ENCODE measurements at places on chromosomes 1 and 21.

GRCh38 chr1:31798433-31799195 lies 17.2 kb downstream of the SPOCD1 start:
- H3K27me3 ChIP-seq: peaks cover 3% of the 10 kb centered on the region
- H3K27ac ChIP-seq: no peak overlapping the region
- H3K36me3 ChIP-seq: no peaks in the 10 kb centered on the region
- H3K4me1 ChIP-seq: peaks cover 13% of the 10 kb centered on the region
- no peak overlapping the region for H3K4me3 ChIP-seq
- DNase-seq: peak; percentile 78

DNA sequence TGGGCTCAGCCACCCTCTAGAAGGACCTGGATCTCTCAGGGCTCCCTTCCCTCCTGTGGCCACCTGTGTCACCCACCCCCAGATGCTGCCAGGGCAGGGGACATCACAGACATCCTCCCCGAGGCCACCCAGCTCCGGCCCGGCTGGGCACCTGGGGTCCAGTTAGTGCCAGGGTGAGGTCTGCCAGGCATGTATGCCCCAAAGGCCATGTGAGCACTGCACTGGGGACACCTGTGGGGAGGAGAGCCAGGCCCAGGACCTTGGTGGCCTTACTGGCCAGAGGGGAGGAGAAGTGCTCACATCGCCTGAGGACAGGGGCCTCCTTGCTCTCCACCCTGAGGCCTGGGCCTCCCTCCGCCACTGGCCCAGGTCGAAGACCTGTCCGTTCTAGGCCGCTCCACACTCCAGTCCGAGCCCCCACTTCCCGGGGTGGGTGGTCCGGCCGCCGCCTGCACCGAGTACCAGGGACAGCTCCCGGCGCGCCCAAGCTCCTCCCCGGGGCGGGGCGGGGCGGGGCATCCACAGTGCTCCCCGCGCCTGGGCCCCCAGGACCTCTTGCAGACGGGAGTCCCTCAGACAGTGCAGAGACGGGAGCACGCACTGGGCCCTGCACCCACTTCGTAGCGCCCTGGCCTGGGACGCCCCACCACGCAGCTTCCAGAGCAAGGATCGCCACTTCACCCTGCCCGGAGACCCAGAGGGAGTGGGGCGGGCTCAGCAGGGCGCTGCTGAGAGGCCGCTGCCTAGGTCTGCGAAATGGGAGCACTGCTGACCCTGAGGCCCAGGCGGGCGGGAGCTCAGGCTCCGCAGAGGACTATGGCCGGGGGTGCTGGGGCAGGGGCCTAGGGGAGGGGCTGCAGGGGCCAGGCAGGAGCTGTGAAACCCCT lies 34.3 kb upstream of the CCDC27 start:
- H3K4me1 ChIP-seq: peaks cover 4% of the 10 kb centered on the region
- H3K27me3 ChIP-seq: no peaks in the 10 kb centered on the region
- no peaks in the 10 kb centered on the region for H3K36me3 ChIP-seq
- peak; percentile 25 for DNase-seq
- H3K4me3 ChIP-seq: no peak overlapping the region

- no peaks in the 10 kb centered on the region for H3K27me3 ChIP-seq
- H3K4me3 ChIP-seq: peak overlapping the region; percentile 56
- peak overlapping the region; percentile 77 for H3K27ac ChIP-seq
- peaks cover 61% of the 10 kb centered on the region for H3K4me1 ChIP-seq
- H3K36me3 ChIP-seq: no peaks in the 10 kb centered on the region
These were observed 49.5 kb downstream of the LUZP1 start for GRCh38 chr1:23118957-23119792.

DNA sequence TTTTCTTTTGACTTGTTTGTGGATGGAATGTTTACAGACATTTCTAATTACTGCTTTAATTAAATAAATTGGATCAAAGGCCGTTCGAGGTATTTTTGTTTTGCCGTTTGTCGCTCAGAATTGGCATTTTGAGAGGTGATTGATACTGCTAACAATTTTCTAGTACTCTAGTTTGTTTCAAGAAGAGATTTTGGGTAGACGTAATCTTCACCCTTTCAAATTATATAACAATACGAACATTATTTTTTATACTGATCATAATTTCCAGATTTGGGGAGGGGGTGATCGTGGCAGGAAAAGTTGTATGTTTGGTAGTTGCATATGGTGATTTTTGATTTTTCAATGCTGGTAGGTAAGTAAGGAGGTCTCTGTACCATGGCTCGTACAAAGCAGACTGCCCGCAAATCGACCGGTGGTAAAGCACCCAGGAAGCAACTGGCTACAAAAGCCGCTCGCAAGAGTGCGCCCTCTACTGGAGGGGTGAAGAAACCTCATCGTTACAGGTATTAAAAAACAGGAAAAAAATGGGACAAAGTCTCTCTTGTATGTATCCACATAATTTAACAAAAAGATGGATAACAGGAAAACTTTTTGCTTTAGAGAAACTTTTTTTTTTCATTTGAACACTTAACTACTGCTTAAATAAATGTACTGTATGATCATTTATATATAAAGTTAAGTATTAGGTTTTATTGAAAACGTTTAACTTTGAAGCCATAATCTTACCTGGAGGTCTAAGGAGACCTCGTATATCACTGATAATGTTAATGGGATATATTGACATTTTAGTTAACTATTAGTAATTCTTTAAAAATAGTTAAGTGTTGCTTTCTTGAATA lies 1.7 kb downstream of the H3-3A start:
- peaks cover 54% of the 10 kb centered on the region for H3K36me3 ChIP-seq
- peaks cover 56% of the 10 kb centered on the region for H3K4me1 ChIP-seq
- peak overlapping the region; percentile 99 for H3K27ac ChIP-seq
- DNase-seq: peak; percentile 48

DNA sequence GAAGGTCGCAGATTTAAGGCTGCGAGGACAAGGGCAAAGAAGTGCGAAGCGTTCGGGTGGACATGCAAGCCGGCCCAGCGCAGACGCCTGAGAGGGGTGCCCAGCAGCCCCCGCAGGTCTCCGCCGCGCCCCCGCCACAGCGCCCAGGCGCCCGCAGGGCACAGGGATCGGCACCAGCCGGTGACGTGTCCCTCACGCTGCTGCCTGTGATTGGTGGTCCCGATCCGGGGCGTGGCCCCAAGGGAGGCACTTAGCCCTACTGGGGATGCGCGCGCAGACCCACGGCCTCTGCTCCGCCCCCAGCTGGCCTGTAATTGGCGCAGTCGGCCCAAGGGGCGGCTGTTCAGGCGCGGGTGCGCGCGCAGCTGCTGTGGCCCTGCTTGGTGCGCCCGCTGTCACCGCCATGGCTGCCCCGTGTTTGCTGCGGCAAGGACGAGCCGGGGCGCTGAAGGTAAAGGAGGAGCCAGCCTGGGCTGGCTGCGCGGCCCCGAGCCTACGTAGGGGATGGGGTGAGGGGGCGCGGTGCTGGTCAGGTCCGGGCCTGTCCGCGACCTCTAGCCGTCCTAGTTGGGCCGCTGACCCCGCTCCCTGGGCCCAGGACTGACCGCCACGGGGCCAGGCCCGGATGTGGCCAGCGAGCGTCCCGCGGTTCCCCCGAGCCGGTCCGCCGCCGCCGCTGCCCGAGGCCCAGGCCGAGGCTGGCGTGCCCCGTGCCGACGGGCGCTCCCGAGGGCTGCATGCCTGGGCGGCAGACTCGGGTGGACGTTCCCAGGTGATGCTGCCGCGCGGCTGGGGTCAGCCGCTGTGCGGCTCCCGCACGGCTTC lies at the start of gene NDUFV3:
TSS of gene NDUFV3 (plus strand) at position 379 of the 825 bp plus-strand sequence. CDS start at position 404, 25 bp downstream.
- DNase-seq: peak; percentile 100
- peak within 1 kb of the TSS; percentile 89 for H3K27ac ChIP-seq
- H3K4me1 ChIP-seq: peaks cover 13% of the 10 kb centered on the region
- peaks cover 10% of the 10 kb centered on the region for H3K36me3 ChIP-seq

DNA sequence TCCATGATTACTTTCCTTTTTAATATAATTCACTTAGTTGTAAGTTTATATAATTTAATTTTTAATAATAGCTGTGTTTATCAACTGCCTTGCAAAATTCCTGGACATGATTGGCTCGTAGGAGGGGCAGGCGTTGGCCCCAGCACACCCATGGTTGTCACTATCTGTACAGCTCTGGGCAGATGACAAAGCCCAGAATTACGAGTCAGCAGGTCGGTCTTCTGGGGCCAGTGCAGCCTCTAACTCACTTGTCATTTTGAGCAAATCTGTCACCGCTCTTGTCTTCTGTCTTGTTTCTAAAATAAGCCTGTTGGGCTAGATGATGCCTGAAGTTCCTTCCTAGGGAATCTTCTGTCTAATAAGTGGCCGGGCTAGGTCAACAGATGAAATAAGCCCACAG lies 21.4 kb upstream of the LRRC38 start:
- H3K27ac ChIP-seq: no peak overlapping the region
- DNase-seq: no peak
- no peaks in the 10 kb centered on the region for H3K36me3 ChIP-seq
- H3K4me3 ChIP-seq: no peak overlapping the region
- no peaks in the 10 kb centered on the region for H3K27me3 ChIP-seq

DNA sequence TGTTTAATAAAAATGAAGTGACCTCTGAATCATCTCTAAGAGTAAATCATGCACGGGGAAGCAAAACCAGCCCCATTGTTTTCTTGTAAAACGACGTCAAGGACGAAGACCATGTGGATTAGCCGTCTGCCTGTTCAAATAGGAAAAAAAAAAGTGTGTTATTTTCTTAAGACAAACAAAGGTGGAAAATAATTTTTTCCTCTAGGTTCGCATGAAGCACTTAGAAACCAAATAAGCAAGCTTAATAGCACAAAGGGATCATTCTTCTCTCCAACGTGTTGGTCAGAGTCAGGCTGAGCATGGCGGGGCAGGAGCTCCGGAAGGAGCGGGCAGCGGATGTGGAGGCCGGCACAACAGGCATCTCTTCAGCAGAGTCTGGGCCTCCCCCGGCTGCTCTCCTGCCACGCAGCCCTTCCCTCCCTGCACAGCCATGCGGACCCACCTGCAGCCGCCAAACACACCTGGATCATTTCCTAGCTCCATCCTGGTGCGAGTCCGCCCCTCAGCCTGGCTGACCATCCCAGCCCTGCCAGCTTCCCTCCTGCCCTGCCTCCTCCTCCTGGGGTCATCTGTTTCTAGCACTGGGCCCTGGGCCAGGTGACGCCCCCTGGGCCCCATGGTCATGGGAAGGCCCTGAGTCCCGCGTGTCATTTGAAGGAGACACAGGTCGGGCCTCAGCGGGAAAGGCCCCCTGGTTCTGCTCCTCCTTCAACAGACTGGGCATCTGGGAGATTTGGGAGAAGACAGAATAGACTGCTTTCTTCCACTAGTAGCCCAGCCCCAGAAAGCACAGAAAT lies 40.2 kb downstream of the MX1 start:
- no peaks in the 10 kb centered on the region for H3K4me1 ChIP-seq
- DNase-seq: no peak
- H3K36me3 ChIP-seq: no peaks in the 10 kb centered on the region
- H3K27me3 ChIP-seq: peaks cover 19% of the 10 kb centered on the region
- no peak overlapping the region for H3K27ac ChIP-seq

DNA sequence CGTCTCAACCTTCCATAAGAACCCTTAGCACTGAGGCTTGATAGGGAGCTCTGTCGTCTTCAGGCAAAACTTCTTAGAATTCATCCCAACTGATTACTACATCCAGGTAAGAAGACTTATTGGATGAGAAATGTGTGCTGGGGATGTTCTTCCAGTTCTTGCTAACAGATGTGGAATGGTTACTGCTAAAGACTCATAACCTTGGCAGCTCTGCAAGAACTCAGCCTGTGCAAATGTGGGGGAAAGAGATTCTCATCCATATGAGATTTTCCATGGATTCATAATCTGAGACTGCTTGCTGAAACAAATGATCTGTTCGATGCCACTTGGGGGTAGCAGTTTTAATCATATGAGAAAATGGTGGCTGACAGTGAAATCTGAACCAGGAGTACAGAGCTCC lies 48.2 kb downstream of the NTPCR start:
- no peak overlapping the region for H3K4me3 ChIP-seq
- H3K27me3 ChIP-seq: no peaks in the 10 kb centered on the region
- H3K4me1 ChIP-seq: no peaks in the 10 kb centered on the region
- DNase-seq: no peak
- H3K36me3 ChIP-seq: peaks cover 72% of the 10 kb centered on the region

- DNase-seq: no peak
- peaks cover 2% of the 10 kb centered on the region for H3K4me1 ChIP-seq
- H3K27ac ChIP-seq: no peak overlapping the region
- no peaks in the 10 kb centered on the region for H3K27me3 ChIP-seq
- no peak overlapping the region for H3K4me3 ChIP-seq
These were observed 14.8 kb upstream of the GPR88 start for GRCh38 chr1:100523038-100523652.

DNA sequence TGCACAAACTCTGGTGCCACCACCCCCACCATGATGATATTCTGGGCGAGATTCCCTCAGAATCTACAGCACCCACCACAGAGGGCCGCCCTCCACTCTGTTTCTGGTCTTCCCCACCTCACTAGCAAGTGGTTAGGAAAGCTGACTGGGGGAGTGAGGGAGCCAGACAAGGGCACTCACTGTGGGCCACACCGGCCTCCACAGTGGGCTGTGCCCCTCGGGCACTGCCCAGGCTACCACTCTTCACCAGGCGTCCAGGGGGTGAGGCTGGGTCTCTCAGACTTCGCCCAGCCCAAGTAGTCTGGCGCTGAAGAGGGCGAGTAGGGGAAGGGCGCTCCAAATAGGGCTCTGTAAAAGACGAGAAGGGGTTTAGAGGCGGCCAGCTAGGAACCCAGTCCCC lies 11.2 kb upstream of the GATAD2B start:
- DNase-seq: no peak
- no peak overlapping the region for H3K27ac ChIP-seq
- peaks cover under 1% of the 10 kb centered on the region for H3K4me1 ChIP-seq
- H3K4me3 ChIP-seq: no peak overlapping the region
- peaks cover 50% of the 10 kb centered on the region for H3K36me3 ChIP-seq

DNA sequence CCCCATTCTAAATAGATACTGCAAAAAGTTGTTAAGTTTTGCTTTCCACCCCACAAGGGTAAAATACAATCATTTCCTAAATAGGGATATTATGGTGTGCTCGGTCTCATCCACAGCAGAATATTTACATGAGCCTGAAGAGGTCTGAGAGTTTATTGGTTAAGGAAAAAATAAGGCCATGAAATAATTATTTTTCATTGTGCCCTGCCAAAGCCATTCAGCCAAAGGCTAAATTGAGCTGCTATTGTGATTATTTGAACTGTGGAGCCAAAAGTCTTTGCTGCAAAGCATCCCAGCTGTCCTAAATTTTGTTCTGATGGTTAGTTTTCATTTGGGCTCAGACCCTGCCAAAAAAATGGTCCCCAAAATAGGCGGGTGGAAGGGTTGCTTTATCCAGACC lies 298.7 kb upstream of the ESRRG start:
- H3K4me3 ChIP-seq: no peak overlapping the region
- no peak for DNase-seq
- H3K4me1 ChIP-seq: no peaks in the 10 kb centered on the region
- H3K36me3 ChIP-seq: no peaks in the 10 kb centered on the region
- H3K27me3 ChIP-seq: no peaks in the 10 kb centered on the region
- no peak overlapping the region for H3K27ac ChIP-seq
